Fibroblast of lung (primary cell): ENCODE measurements at places on chromosomes 1 and 21. TPM values are rescaled to one million over a fixed set of nuclear protein-coding genes. Genes with fewer than 3 reads are reported as not detected.
A peak's percentile ranks its signal among the peaks of the same experiment; 100 is the strongest.

Gene AVPR1B
- total RNA-seq, result not detected in 2 replicates

GRCh38 chr21:20998886-20999285, 677 bp downstream of the NCAM2 start:
- no peaks in the 10 kb centered on the region for H3K27me3 ChIP-seq
- no peak overlapping the region for H3K27ac ChIP-seq
- DNase-seq, result no peak
- H3K36me3 ChIP-seq, result no peaks in the 10 kb centered on the region

DNA sequence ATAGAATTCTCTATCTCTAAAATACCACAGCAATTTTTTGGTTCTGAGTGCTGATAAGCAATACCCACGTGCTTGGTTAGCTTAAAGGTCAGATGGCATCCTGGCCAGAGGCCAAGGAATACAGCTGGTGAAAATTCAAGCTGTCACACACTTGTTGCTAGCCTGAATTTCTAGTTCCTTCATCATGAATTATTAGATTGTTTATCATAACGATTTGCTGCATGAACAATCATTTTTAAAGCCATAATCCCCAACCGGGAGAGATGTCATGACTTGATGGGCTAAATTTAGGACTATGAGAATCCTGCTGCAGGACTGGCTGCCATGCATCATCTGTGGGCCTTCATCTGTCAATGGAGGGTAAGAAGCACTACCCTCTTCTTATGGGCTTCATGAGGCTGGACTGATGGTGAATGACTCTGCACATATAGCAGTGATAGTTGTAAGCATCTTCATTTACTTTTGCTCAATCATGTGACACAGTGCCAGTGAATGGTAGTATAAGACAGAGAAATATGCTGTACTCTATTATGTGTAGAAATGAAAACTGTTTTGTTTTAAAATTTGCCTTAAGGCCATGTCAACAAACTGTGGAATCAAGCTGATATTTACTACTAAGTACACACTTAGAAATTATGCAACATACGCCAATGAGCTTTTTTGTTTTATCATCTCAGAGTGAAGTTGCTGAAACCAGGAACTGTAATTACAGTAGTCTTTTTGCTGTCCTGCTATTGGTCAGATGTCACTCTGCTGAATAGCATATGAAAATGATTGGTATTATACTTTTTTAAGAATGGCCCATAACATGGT, 80.5 kb upstream of the RALGPS2 start:
- no peaks in the 10 kb centered on the region for H3K36me3 ChIP-seq
- DNase-seq, result peak; percentile 71
- H3K27me3 ChIP-seq, result no peaks in the 10 kb centered on the region
- no peak overlapping the region for H3K4me3 ChIP-seq

- no peaks in the 10 kb centered on the region for H3K36me3 ChIP-seq
- no peaks in the 10 kb centered on the region for H3K27me3 ChIP-seq
- H3K4me3 ChIP-seq, result no peak overlapping the region
- no peak for DNase-seq
- no peak overlapping the region for H3K27ac ChIP-seq
These were observed 69.2 kb downstream of the LTN1 start for GRCh38 chr21:28923439-28923975.

DNA sequence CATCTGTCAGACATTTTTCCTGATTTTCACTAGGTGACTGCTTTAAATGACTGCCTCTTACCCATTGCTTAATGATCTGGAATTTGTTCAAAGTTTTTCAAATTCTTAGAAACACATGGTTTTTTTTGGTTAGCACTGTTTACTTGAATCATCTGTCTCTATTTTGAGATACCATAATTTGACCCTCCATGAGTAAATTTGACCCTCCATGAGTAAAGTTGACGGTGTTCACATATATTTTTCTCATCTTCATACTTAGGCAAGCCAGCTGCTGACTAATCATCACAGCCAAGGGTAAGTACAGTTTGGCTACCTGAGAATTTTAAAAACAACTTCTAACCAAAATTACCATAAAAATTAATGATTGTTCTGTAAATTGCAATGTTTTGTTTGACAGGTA, 586.5 kb downstream of the PTBP2 start:
- H3K4me1 ChIP-seq, result no peaks in the 10 kb centered on the region
- no peaks in the 10 kb centered on the region for H3K36me3 ChIP-seq
- H3K27ac ChIP-seq, result no peak overlapping the region
- H3K27me3 ChIP-seq, result no peaks in the 10 kb centered on the region

Gene OPTC
- not detected in 2 replicates for total RNA-seq

Gene NEXN
- 16.2 and 24.4 TPM in 2 replicates for total RNA-seq

GRCh38 chr1:116514708-116515525, 55.9 kb downstream of the CD58 start:
- DNase-seq, result peak; percentile 90
- no peaks in the 10 kb centered on the region for H3K36me3 ChIP-seq
- no peak overlapping the region for H3K4me3 ChIP-seq
- H3K27ac ChIP-seq, result no peak overlapping the region

GRCh38 chr1:45923343-45923742, 119.9 kb downstream of the MAST2 start:
- no peaks in the 10 kb centered on the region for H3K36me3 ChIP-seq
- no peaks in the 10 kb centered on the region for H3K4me1 ChIP-seq
- no peak overlapping the region for H3K27ac ChIP-seq
- no peaks in the 10 kb centered on the region for H3K27me3 ChIP-seq
- H3K4me3 ChIP-seq, result no peak overlapping the region
- DNase-seq, result no peak

DNA sequence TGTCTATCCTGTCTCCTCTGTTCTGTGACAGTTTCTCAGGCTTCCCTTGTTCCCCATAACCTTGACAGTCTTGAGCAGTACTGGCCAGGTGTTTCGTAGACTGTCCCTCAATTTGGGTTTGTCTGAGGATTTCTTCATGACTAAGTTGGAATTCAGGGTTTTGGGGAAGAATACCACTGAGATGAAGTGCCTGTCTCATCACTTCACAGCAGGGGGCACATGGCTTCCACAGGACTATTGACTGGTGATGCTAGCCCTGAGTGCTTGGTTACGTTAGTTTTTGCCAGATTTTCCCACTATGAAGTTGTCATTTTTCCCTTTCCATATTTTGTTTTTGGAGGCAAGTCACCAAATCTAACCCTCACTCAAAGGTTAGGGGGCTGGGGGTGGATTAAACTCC, 45.7 kb downstream of the CDCP2 start:
- no peak overlapping the region for H3K27ac ChIP-seq
- H3K4me3 ChIP-seq, result no peak overlapping the region
- no peaks in the 10 kb centered on the region for H3K27me3 ChIP-seq
- no peaks in the 10 kb centered on the region for H3K4me1 ChIP-seq

DNA sequence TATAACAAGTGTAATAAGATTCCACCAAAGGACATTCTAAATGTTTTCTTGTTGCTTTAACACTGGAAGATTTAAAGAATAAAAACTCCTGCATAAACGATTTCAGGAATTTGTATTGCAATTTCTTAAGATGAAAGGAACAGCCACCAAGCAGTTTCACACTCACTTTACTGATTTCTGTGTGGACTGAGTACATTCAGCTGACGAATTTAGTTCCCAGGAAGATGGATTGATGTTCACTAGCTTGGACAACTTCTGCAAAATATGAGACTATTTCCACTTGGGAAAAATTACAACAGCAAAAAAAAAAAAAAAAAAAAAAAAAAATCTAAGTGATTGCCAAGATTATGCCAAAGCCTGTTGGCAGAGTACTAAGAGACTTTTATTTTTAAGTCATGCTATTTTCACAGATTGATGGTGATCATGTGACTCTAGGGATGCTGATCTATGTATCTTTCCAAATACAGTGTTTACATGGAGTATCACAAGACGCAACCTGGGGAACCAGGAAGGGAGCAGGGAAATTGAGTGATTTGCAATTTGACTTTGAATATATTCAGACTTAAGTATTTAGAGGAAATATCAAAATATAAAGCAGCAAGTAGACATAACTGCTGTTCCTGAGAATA, 341.0 kb downstream of the NTNG1 start:
- H3K4me1 ChIP-seq, result no peaks in the 10 kb centered on the region
- DNase-seq, result no peak
- H3K36me3 ChIP-seq, result no peaks in the 10 kb centered on the region
- H3K27ac ChIP-seq, result no peak overlapping the region
- H3K4me3 ChIP-seq, result no peak overlapping the region

DNA sequence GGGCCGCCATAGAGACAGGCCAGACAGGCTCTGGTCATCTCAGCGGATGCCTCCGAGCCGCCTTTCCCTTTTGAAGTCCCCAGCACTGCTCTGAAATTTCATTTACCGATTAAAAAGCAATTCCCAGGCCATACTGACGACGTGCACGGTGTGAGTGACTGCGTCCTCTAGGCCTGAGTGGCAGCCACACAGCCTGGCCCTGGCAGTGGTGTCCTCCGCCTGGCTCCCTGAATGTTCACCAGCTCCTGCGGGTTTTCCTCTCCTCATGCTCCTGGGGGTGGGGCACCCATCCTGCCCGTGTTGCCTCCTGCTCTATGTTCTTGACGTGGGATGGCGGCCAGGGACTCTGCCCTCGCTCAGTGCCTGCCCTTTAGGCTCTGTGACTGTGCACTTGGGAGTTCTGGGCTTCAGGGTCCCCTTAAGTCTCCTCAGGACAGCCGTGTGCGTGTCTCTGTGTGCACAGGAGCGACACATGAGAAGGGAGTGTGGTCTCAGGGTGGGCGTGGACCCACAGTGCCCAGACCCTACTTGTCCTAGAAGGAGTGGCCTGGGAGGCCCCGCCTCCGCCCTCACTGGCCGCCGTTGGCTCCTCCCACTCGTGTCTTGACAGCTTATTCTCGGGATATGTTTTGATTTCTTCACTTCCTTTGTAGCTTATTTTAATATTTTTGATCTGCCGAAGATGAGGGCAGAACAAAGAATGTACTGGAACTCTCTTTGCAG, 3.6 kb downstream of the SKI start:
- DNase-seq, result peak; percentile 81
- peaks cover 25% of the 10 kb centered on the region for H3K4me1 ChIP-seq
- H3K4me3 ChIP-seq, result peak overlapping the region; percentile 86

DNA sequence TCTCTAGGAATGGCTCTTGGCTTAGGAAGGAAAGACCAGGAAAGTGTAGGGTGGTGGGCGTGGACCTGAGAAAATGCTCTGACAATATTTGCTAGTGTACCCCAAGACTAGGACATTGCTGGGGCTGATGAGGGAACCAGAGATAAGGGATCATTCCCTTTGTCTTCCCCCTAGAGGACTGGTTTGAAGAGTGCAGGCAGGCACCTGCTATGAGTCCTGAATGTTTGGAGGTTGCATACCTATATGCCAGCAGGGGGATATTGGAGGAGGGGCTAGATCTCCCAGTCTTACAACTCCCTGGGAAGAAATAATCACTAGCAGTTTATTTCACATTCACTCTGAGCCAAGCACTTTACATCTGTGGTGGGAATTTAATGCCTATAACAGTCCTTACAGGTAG, 6.0 kb upstream of the BCL10 start:
- H3K4me3 ChIP-seq, result no peak overlapping the region
- H3K27ac ChIP-seq, result no peak overlapping the region
- H3K36me3 ChIP-seq, result no peaks in the 10 kb centered on the region
- H3K4me1 ChIP-seq, result peaks cover 5% of the 10 kb centered on the region
- no peaks in the 10 kb centered on the region for H3K27me3 ChIP-seq
- no peak for DNase-seq

Gene OLFM3
- not detected in 2 replicates for total RNA-seq

- no peaks in the 10 kb centered on the region for H3K27me3 ChIP-seq
- H3K4me1 ChIP-seq, result peaks cover 2% of the 10 kb centered on the region
- no peak overlapping the region for H3K4me3 ChIP-seq
- H3K36me3 ChIP-seq, result no peaks in the 10 kb centered on the region
- peak; percentile 98 for DNase-seq
- no peak overlapping the region for H3K27ac ChIP-seq
These were observed 10.8 kb upstream of the TIAM1 start for GRCh38 chr21:31354604-31355443.

DNA sequence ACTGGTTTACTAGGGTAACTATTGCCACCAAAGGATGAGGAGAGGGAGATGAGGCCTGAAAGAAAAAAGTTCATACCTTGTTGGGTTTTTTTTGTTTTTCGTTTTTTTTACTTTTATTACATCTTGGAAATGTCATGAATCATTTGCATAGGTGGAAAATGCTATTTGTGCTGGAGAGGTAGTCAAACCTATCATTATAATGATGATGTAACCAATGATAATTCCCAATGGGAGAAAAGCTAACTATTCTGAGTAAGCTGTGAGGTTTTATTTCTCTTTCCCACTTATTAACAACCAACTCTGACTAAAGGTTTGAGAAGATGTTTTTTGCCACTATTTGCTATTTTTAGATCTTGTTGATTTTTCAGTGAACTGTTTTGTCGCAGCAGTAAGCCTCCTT, 29.0 kb downstream of the SH3GLB1 start:
- no peak overlapping the region for H3K27ac ChIP-seq
- peaks cover 8% of the 10 kb centered on the region for H3K36me3 ChIP-seq
- H3K27me3 ChIP-seq, result no peaks in the 10 kb centered on the region

DNA sequence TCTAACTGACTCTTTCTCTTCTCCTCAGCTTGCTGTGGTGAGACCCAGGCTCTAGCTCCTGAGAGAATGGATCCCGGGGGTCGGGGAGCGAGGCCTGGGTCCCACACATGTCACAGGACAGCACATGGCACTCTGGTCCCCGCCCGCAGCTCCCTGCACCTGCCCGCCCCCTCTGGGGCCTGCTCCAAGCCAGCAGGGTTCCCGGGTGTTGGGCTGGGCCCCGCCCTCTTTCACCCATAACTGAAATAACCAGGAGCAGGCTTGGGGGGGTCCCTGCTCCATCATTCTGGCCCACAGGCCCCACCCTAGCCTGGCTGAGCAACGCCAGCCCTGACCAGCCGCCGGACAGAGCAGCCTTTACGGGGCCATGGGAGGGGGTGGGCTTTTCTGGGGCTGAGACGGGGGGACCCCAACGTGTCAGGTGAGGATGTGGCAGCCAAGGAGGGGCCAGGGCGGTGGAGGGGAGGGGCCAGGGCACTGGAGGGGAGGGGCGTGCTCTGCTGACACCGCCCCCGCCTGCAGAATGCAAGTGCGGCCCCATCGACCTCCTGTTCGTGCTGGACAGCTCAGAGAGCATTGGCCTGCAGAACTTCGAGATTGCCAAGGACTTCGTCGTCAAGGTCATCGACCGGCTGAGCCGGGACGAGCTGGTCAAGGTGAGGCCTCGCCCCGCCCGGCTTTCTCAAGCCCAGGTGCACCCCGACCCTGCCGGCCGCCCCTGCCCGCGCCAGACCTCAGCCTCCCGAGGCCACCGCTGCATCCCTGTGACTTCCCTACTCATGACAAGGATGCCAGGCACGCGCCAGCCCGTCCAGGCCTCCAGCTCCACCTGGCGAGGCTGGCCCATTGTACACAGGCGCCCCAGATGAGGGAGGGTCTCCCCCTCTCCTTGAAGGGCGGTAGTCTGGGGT, 19.4 kb downstream of the COL6A1 start:
- DNase-seq, result no peak
- H3K4me1 ChIP-seq, result no peaks in the 10 kb centered on the region
- peaks cover 75% of the 10 kb centered on the region for H3K36me3 ChIP-seq
- no peak overlapping the region for H3K27ac ChIP-seq

- H3K36me3 ChIP-seq, result peaks cover 2% of the 10 kb centered on the region
- H3K4me3 ChIP-seq, result peak overlapping the region; percentile 72
- H3K27me3 ChIP-seq, result no peaks in the 10 kb centered on the region
- peak overlapping the region; percentile 83 for H3K27ac ChIP-seq
These were observed 982 bp downstream of the SLC9A1 start for GRCh38 chr1:27153927-27154358.
